Stimulated activated CD8-positive, alpha-beta memory T cell treated with anti-CD3 and anti-CD28 coated beads, Interleukin-7, amount 100 ng/mL, for 24 hours (primary cell): ENCODE measurements at places on chromosomes 13 and 19.

DNA sequence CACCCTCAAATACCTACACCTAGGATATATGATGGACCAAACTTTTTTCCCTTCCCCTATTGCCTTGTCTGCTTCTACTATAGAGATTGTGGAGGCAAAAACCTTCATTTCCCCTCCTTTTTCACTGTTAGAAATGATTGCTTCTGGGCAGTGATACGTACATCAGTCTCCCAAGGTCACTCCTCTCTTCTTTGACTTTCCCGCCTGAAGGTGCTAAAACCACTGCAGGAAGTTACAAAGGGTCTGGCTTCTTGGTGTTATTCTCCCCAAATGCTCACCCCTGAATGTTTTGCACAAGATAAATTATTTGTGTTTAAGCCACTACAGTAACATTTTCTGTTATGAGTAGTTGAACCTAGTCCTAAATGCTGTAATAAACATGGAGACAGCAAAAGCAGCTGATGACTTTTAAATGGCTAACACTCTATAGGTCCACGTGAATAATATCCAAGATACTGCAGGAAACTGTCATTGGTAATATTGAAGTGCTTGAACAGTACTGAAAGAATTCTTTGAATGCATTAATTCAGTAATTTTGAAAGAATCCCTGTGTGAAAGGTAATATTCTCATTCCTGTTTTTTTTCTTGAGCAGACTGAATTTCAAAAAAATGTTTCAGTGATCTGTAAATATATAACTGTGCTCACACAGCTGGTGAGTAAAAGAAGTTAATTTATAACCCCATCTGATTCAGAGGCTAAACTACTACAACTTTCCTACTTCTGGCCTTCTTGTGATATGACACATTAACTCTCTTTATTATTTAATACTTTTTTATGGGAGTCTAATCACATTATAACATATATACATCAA is 865.1 kb downstream of the EFNB2 start:
- no peak for DNase-seq

- DNase-seq = no peak
Observed at GRCh38 chr13:96993634-96994016, 651 bp downstream of the OXGR1 start.

GRCh38 chr13:69617587-69617986 is 490.0 kb upstream of the ATXN8OS start:
- no peak for DNase-seq

- DNase-seq = no peak
Observed at GRCh38 chr19:5915782-5916165, 1.7 kb downstream of the CAPS start.

- DNase-seq = peak; percentile 65
Observed at GRCh38 chr13:49495783-49496762, at the start of gene PHF11. PHF11 (plus strand) TSS chr13:49495953; CDS start chr13:49496002, 49 bp downstream.

GRCh38 chr19:56594446-56594782 is 688 bp upstream of the ZNF71 start:
- DNase-seq = no peak

DNA sequence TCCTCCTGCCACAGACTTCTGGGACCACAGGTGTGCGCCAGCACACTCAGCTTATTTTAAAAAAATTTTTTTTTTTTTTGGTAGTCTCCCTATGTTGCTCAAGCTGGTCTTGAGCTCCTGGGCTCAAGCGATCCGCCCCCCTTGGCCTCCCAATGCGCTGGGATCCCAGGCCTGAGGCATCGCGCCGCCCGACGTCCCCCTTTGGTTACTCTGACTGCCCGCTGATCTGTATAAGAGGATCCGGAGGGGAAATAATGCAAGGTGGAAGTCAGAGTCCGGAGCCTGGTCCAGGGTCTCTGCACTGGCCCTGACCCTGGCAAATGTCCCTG is 486 bp upstream of the ZNF805 start:
- DNase-seq = no peak

- DNase-seq = no peak
Observed at GRCh38 chr19:28051047-28051446, 1161.9 kb downstream of the UQCRFS1 start.

DNA sequence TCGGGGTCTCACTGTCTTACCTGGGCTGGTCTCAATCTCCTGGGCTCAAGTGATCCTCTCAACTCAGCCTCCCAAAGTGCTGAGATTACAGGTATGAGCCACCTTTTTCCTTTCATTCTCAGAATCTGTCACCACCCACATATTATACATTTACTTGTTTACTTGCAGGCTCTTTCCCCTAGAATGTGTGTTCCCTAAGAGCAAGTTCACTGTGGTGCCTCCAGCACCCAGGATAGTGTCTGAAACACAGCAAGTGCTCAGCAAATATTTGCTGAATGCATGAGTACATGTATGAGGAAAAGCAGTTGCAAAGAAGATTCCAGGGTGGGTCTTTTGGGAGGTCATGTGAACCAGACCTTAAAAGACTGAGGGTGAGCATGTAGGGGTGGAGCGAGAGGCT is 96.8 kb downstream of the RGCC start:
- DNase-seq = no peak

- DNase-seq = no peak
Observed at GRCh38 chr19:29664753-29665214, 477 bp upstream of the PLEKHF1 start.

- DNase-seq = peak; percentile 10
Observed at GRCh38 chr19:7870571-7871436, 3.4 kb downstream of the PRR36 start.

GRCh38 chr13:101565317-101565716 is 112.8 kb downstream of the ITGBL1 start:
- DNase-seq = no peak

DNA sequence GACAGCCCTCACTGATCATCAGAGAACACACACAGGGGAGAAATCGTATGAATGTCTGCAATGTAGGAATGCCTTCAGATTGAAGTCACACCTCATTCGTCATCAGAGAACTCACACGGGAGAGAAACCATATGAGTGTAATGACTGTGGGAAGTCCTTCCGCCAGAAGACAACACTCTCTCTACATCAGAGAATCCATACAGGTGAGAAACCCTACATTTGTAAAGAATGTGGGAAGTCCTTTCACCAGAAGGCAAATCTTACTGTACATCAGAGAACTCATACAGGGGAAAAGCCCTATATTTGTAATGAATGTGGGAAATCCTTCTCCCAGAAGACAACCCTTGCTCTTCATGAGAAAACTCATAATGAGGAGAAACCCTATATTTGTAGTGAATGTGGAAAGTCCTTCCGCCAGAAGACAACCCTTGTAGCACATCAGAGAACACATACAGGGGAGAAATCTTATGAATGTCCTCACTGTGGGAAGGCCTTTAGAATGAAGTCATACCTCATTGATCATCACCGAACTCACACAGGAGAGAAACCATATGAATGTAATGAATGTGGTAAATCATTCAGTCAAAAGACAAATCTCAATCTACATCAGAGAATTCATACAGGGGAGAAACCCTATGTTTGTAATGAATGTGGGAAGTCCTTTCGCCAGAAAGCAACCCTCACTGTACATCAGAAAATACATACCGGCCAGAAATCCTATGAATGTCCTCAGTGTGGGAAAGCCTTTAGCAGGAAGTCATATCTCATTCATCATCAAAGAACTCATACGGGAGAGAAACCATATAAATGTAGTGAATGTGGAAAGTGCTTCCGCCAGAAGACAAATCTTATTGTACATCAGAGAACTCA is 32.5 kb downstream of the ZNF567 start:
- DNase-seq = no peak

GRCh38 chr19:17806945-17807344 is 12.0 kb downstream of the B3GNT3 start:
- DNase-seq = no peak

GRCh38 chr19:35352448-35353304 is 5.0 kb downstream of the FFAR1 start:
- peak; percentile 38 for DNase-seq

DNA sequence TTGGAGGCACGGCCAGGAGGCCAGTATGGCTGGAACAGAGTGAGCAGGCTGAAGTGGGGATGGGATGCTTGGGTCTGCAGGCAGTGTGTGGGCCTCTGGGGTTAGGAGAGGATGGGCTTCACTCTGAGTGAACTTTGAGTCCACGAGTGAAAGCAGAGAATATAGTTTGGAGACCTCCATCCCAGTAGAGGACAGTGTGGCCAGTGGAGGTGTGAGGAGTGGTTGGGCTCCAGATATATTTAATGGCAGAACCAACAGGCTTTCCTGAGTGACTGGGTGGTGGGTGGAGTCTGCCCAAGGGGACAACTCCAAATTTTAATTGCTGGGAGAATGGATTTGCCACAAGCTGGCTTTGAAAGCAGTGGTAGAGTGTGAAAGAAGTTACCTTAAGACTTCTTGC is 27.3 kb downstream of the GATAD2A start:
- no peak for DNase-seq

GRCh38 chr19:7267792-7268704 is 26.2 kb downstream of the INSR start:
- DNase-seq = no peak

- DNase-seq = no peak
Observed at GRCh38 chr19:13561461-13561860, 55.2 kb upstream of the CACNA1A start.

GRCh38 chr13:31951215-31951678 is 80.3 kb upstream of the FRY start:
- no peak for DNase-seq

- DNase-seq = no peak
Observed at GRCh38 chr13:43783820-43784219, 3.0 kb downstream of the ENOX1 start.

DNA sequence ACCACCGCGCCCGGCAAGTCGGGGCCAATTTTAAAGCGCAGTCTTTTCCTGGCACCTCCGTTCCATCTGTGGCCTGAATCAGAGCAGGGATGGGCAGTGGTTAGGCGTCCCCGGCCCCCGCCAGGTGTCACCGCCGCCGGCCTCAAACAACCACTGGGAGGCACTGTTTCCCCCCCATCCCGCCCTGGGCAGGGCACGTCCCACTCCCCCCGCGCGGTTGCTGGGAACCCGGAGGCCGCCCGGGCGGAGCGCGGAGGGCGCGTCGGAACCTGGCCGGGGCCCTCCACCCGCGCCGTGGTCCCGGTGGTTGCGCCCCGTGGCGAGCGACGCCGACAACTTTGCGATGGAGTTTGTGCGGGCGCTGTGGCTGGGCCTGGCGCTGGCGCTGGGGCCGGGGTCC is at the start of gene GRIN3B:
GRIN3B (plus strand) TSS at position 325 of the 400 bp plus-strand sequence; CDS start at position 344, 19 bp downstream.
- no peak for DNase-seq

- no peak for DNase-seq
Observed at GRCh38 chr13:101053301-101054093, 362.8 kb downstream of the NALCN start.

- DNase-seq = no peak
Observed at GRCh38 chr19:4035582-4035981, 28.0 kb downstream of the PIAS4 start.

GRCh38 chr13:51595416-51595815 is 11.2 kb downstream of the WDFY2 start:
- DNase-seq = no peak

- DNase-seq = no peak
Observed at GRCh38 chr13:21703846-21704245, 33.0 kb downstream of the FGF9 start.

GRCh38 chr19:48218997-48219396 is 36.7 kb downstream of the CARD8 start:
- no peak for DNase-seq

- DNase-seq = no peak
Observed at GRCh38 chr19:35204799-35205732, 23.5 kb downstream of the FAM187B start.

- no peak for DNase-seq
Observed at GRCh38 chr13:30375265-30375835, 46.9 kb upstream of the UBE2L5 start.

- DNase-seq = no peak
Observed at GRCh38 chr19:28929006-28929405, 283.9 kb downstream of the UQCRFS1 start.

DNA sequence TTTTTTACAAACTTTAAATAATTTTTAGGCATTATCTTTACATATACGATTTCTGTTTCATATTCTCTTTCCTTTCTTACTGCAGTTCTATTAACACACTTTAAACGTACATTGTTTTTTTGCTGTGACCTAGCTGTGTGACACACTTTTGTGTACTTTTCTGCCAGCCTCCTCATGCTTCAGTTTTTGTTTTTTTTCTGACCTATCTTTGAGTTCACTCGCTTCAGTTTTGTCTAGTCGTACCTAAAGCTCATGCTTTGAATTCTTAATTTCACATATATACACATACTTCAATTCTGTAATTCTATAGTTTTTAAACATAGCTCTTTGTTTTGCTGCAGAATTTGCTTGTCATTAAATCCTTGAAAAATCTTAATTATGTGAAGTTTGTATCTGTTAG is 150.4 kb downstream of the PDS5B start:
- DNase-seq = no peak
